ENCODE measurements at places on chromosomes 3 and 15.

- DNase-seq = no peak
Observed at GRCh38 chr15:50702762-50703334, 16.3 kb upstream of the TRPM7 start.

DNA sequence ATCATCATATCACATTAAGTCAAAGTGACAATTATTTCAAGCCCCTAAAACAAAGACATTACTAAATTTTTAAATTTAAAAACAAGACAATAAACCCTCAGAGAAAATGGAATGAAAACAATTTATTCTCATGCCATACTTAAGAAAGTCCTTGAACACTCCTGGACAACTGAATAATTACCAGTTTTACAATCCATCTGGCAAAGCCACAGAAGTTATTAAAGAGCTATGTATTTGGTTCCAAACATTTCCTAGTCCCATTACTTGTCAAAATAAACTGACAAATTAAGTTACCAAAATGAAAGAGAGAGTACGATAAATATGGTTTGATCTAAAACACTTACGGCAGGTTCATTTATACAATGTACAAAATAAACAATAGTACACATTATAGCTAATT is 63.2 kb downstream of the LRRFIP2 start:
- no peak for DNase-seq

GRCh38 chr3:58474967-58475578 is 16.8 kb upstream of the KCTD6 start:
- no peak for DNase-seq

DNA sequence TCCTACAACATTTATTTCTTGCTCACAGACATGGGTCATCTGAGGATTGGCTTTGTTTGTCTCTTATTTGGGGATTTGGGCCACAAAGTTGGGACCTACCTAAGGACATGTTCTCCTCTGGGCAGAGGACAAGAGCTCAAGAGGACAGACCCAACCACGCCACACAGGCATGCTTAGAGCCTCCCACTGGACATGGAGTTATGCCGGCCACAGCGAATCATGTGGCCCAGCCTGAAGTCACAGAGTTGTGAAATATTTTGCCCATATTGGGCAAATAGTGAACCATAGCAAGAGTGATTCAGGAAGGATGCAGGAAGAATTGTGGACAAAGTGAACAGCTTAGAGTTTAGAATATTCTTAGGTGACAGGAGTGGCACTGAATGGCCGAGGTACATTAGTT is 9.9 kb downstream of the TRAK1 start:
- DNase-seq = no peak

GRCh38 chr3:58307639-58308215 is 1.4 kb downstream of the HTD2 start:
- DNase-seq = no peak

DNA sequence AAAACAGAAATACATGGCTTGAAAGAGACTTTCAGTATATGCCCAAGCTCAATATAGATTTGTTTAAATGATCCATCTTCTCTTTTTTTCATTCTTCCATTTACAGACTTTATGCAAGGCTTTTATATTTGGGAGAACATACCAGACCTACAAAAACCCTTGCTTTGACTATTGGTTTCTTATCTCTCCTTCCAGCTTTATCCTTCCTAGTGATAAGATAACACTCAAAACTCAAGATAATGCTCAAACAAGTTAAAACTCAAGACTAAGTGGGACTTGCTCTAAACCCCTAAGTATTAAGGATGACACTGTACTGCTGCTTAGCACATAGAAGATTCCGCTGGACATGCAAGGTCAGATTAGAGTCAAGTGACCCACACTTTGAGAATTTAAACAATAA is 8.0 kb downstream of the TUSC7 start:
- DNase-seq = no peak

DNA sequence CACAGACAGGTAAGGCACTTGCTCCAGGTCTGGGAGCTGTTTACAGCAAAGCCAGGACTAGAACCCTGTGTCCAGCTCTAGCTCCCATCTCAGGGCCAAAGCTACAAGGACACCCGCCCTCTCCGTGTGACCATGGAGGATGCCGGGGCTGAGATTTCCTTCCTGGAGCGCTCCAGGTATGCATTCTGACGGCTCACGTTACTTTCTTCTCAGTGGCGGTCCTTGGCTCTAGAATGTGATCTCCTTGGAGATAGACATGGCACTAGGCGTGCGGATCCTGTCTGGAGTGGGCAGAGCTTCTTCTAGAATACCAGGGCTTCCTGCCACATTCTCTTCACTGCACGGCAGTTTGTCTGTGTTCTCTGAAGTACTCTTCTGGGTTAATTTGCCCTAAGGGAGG is 185.7 kb downstream of the OPA1 start:
- no peak for DNase-seq

- DNase-seq = no peak
Observed at GRCh38 chr3:127671523-127672428, 976 bp upstream of the ABTB1 start.

- no peak for DNase-seq
Observed at GRCh38 chr15:63203451-63204090, 14.2 kb downstream of the RAB8B start.

DNA sequence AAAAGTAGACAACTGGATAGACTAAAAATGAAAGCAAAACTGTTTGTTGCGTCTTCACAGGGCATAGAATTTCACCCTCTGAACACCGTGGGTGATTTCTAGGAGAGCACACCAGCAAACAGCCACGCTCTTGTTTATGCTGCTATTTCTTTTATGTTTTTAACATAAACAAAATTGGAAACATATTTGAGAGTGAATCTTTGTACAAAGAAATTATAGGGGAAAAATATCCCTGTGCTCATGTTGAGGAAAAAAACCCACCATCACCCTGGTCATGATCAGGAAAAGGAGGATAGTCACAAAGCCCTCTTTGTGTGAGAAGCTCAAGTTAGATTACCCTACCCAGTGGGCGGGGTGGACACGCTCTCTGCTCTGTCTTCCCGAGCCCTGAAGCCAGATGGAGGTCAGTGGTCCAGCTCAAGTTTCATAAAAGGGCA is 313.3 kb downstream of the SATB1 start:
- peak; percentile 76 for DNase-seq

- DNase-seq = no peak
Observed at GRCh38 chr3:188906236-188906635, 265.5 kb upstream of the TPRG1 start.

DNA sequence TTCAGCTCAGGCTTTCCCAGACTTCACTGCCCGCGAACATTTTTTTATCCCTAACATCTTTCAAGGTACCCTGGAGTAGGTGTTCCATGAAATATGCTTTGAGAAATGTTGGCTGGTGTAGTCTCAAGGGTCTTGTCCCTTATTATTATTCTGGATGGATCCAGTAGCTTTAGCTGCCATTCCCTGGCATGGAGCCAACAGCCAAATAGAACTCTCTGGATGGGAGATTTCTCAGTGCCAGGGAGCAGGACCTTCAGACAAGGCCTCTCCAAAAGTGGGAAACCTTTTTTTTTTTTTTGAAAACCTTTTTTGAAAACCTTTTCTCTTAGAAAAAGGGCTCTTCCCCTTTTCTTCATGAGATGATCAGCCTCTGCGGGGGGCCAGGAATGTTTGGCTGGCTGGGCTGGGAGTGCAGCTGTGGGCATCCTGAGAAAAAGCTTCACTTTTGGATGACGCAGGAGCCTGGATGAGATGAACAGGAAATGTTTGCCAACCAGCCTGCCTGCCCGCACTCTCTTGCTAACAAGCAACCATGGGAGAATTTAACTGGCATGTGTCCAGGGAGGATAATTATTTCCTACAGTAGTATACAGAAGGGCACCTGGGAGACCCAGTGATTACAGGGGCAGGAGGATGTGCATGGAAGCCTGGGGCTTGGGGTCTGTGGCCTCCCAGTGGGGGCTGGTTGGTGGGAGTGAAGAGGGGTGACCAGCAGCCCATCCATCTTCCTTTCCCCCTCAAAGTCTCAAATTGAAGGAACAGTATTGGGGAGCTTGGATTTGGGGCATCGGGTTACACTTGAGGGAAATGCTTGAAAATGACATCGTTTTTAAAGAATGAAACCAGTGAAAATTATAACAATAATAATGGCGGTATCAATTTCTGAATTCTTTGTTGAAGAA is 109.1 kb upstream of the LRIG1 start:
- DNase-seq = no peak

DNA sequence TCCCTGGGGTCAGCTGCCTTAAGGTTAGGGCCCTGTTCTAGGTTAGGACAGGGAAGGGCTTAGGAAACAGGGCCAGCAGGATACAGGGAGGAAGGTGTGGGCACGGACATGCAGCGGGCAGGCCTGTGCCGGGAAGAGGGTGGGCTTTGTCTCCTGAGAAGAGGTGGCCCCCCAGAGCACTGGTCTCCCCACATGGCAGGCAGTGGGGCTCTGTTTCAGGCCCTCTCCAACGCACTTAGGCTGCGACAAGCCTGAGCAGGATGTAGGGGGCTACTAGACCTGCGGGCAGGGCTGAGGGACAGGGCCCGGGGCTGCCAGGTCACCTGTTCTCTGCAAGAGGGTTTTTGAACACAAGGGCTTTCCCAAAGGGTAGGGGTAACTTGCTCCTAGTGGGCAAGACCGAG is 33.5 kb downstream of the KLF13 start:
- DNase-seq = no peak

DNA sequence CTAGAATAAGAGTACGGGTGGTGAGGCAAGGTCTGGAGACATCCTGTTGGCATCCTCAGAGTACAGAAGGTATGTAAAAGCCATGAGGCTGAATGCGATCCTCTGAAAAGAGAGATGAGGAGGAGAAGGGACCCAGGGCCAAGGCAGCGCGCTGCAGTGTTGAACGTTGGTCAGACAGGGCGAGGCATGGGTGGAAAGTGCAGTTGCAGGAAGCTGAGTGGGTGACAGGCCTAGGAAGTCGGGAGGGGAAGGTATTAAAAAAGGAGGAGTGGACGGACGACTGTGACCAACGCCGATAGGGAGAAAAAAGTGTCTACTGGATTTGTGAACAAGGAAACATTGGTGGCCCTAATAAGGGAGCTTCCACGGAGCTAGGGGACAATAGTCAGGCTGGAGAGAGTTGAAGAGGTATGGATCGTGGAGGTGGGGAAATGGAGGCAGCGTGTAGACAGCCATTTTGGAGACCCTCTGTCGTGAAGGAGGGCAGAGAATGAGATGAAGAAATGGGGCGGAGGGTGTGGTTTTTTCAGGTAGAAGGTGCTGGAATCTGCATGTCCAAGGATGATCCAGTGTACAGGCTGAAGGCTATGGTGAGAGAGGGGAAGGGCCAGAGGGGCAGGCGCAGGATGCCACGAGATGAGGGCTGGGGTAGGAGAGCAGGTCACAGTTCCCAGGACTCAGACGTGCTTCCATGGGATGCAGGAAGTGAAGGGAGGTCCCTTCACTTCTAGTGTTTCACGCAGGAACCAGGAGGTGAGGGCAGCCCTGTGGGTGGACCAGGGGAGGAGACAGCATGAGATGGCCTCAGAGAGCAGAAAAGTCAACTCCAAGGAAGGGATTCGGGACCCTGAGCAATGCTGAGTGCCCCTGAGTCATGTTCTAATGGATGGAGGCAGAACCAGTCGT is 115.9 kb downstream of the ASB7 start:
- no peak for DNase-seq

GRCh38 chr3:182644790-182645433 is 148.4 kb upstream of the ATP11B start:
- no peak for DNase-seq

DNA sequence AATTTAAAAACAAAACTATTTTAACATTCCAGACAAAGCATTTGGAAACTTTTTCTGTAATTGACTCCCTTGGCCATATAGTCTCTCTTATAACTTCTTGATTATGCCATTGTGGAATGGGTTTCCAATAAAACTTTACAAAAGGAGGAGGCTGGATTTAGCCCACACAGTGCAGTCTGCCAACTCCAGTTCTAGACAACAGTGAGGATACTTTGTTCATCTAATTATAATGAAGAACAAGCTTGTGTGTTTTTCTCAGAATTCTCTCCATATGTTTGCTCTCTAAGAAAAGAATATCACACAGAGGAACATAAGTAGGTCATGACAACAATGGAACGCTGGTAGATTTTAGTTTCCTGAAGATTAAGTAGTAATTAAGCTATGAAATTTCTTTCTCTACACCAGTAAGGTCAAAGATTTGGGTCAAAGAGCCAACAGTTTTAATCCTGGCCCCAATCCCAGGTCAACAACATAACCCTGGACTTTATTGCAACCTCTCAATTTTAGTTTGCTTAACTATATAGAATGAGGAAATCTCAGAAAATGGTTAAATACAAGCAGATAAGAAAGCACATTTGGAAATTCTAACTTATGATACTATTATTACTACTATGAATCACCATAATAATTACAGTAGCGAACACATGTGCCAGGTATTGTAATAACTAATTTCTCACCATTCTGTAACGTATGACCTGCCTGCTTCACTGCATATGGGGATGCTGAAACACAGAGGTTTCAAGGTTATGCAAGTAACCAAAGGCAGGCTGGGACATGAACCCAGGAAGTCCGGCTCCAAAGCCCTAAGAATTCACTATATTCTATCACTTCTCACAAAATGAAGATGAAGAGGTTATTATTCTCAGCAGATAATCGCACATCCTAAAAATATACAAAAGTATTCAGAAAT is 65.7 kb downstream of the TJP1 start:
- no peak for DNase-seq

- DNase-seq = no peak
Observed at GRCh38 chr3:66177026-66177425, 43.8 kb upstream of the SLC25A26 start.

GRCh38 chr3:73546961-73547360 is 77.8 kb downstream of the PDZRN3 start:
- DNase-seq = no peak

DNA sequence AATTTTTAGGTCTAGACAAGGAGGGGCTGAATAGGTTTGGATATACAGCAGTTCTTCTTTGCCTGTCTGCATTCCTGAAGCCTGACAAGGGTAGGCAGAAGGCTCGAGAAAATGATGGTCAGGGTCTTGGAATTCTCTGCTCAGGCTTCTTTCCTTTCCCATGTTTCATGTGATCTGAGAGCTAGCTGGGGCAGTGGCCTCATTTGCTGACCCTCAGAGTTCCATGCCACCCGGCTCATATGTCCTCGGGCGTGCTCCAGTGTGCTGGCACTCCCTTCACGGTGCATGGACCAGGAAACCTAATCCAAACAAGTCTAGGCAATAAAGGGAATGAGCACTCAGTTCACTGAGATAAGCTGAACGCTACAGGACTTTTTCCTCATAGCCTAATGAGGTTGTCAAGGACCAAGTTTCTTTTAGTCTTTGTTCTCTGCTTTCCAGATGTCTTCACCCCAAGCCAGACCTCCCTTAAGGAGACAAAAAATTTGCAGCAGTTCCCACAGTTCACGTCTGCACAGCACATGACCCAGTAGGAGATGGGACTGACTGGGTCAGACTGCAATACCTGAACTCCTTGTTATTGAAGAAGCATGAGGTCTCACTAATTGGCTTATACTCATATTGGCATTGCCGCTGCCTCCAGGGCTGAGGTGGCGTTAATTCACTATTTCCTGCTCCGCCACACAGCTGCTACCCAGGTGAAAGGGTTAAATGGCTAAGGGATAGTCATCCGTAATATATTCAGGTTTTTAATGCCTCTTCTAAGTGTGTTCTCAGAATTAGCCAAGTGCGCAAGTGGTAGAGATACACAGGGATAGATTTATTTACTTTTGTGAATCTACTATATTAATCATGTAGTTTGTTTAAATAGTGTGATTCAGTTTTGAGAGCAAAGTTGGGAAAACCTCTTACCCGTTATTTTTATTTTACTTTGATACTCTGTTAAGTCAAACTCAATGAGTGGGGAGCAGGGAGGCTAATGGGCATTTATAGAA is 15.3 kb upstream of the RTP4 start:
- DNase-seq = no peak

GRCh38 chr3:37521429-37521828 is 340.3 kb upstream of the CTDSPL start:
- no peak for DNase-seq
